Sigmoid colon (tissue), 7 donors: ENCODE measurements at places on chromosomes 3 and 15.
A peak's percentile ranks its signal among the peaks of the same experiment; 100 is the strongest.

DNA sequence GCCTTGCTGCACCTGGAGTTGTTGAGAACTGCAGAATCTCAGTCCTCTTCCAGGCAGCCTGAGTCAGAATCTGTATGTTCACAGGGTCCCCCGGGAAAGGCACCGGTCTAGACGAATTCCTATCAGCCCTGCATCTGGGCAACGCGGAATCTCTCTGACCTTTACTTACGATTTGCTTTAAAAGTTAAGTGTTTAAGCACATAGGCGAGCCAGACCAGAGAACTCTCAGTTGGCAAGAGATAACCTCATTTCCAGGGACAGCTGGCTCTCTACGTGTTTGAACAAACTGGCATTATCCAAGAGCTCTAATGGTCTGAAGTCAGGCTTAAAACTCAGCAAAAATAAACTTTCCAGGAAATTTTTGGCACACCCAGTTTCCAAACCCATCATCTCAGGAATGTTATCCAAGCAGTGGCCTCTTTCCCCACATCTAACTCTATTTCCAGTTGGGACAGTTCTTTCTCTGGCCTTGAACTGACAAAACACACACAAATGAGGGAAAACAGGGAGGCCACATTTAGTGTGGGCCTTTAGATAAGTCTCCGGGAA, 53.4 kb downstream of the HES1 start:
- H3K4me1 ChIP-seq: no peaks in the 10 kb centered on the region
- no peaks in the 10 kb centered on the region for H3K36me3 ChIP-seq
- H3K4me3 ChIP-seq: no peak overlapping the region
- H3K27me3 ChIP-seq: no peaks in the 10 kb centered on the region

- no peak overlapping the region for H3K27ac ChIP-seq
- H3K4me3 ChIP-seq: no peak overlapping the region
- no peaks in the 10 kb centered on the region for H3K4me1 ChIP-seq
Measured at GRCh38 chr3:104873331-104873730, 493.4 kb upstream of the ALCAM start.

- peaks cover under 1% of the 10 kb centered on the region for H3K4me1 ChIP-seq
- no peak overlapping the region for H3K4me3 ChIP-seq
- peaks cover 3% of the 10 kb centered on the region for H3K36me3 ChIP-seq
- H3K27ac ChIP-seq: no peak overlapping the region
Measured at GRCh38 chr3:184354121-184354728, 7.2 kb downstream of the CLCN2 start.

DNA sequence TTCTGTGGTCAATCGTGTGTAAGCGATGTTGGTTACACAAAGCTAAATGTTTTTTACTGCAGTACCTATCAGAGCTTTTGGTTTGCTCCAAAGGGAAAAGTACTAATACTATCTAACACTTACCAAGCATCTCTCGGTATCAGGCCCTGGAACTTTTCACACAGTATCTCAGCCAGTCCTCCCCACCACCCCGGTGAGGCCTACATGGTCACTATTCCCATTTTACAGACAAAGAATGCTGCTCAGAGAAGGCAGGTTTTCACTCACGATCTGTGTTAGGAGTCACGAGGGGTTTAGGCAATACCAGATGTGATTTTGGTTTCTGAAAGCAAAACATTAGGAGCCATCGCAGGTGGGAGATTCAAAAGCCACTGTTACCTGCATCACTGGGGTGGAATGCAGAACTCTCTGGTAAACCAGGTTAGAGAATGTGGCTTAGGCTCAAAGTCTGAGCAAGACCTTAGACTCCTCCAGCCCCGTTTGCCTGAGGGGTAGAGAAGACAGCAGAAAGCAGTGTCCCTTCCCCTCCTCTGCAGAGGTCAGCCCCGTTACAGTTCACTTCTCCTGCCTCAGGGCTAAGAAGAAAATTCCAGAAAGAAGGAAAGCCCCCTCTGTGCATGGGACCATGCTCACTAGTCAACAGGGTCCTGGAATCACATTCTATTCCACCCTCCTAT, 57.2 kb downstream of the XXYLT1 start:
- no peak overlapping the region for H3K27ac ChIP-seq
- DNase-seq: peak; percentile 11
- H3K4me3 ChIP-seq: no peak overlapping the region
- no peaks in the 10 kb centered on the region for H3K36me3 ChIP-seq
- peaks cover 27% of the 10 kb centered on the region for H3K4me1 ChIP-seq

DNA sequence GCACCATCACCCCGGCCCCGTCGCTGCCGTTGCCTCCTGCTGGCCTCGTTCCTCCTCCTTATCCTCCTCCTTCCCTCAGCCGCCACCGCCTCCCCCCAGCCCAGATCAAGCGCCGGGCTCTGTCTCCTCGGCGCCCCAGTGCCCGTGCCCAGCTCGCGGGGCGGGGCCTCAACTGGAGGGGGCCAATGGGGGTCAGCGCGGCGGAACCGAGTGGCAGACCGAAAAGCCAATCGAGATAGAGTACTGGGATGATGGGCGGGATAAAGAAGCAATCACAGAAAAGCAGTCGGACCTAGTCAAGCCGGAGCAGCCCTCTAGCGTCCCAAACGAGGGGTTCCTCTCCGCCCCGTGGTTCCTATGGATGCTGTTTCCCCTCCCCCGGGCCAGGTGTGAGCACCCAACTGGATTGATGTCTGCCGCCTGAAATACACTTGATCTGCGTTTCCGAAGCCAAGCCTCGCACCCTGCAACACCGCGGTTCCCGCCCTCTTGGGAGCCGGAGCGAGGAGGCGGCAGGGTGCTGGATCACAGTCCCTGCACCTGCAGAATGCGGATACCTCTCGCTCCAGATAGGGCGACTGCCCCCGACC, at the start of gene FRMD5:
FRMD5 (minus strand) TSS at position 121 of the 590 bp plus-strand sequence.
- peak; percentile 87 for DNase-seq
- H3K4me1 ChIP-seq: peaks cover 22% of the 10 kb centered on the region
- peak within 1 kb of the TSS; percentile 55 for H3K4me3 ChIP-seq

- DNase-seq: peak; percentile 91
- peak overlapping the region; percentile 87 for H3K27ac ChIP-seq
- H3K4me3 ChIP-seq: no peak overlapping the region
- peaks cover 49% of the 10 kb centered on the region for H3K4me1 ChIP-seq
- no peaks in the 10 kb centered on the region for H3K36me3 ChIP-seq
- H3K27me3 ChIP-seq: no peaks in the 10 kb centered on the region
Measured at GRCh38 chr3:27319847-27320526, 49.2 kb downstream of the NEK10 start.

GRCh38 chr3:79146024-79146423, 621.8 kb downstream of the ROBO1 start:
- no peak overlapping the region for H3K27ac ChIP-seq
- H3K4me3 ChIP-seq: no peak overlapping the region

- H3K36me3 ChIP-seq: peaks cover 14% of the 10 kb centered on the region
- H3K27me3 ChIP-seq: no peaks in the 10 kb centered on the region
- H3K27ac ChIP-seq: no peak overlapping the region
Measured at GRCh38 chr15:83012636-83013035, 1.2 kb upstream of the C15orf40 start.

GRCh38 chr15:76468722-76469121, 132.1 kb downstream of the ISL2 start:
- no peak for DNase-seq
- no peaks in the 10 kb centered on the region for H3K4me1 ChIP-seq
- peaks cover 23% of the 10 kb centered on the region for H3K36me3 ChIP-seq

GRCh38 chr15:99264125-99264524, 12.8 kb downstream of the LRRC28 start:
- H3K4me3 ChIP-seq: no peak overlapping the region
- no peak overlapping the region for H3K27ac ChIP-seq
- no peaks in the 10 kb centered on the region for H3K4me1 ChIP-seq
- H3K27me3 ChIP-seq: no peaks in the 10 kb centered on the region

- H3K4me1 ChIP-seq: peaks cover 29% of the 10 kb centered on the region
- DNase-seq: no peak
- no peak overlapping the region for H3K27ac ChIP-seq
- H3K27me3 ChIP-seq: no peaks in the 10 kb centered on the region
- H3K36me3 ChIP-seq: no peaks in the 10 kb centered on the region
Measured at GRCh38 chr3:153963012-153963411, 158.2 kb upstream of the ARHGEF26 start.

- H3K36me3 ChIP-seq: peaks cover 7% of the 10 kb centered on the region
- no peaks in the 10 kb centered on the region for H3K4me1 ChIP-seq
- H3K4me3 ChIP-seq: no peak overlapping the region
- H3K27me3 ChIP-seq: no peaks in the 10 kb centered on the region
- no peak overlapping the region for H3K27ac ChIP-seq
Measured at GRCh38 chr3:141538568-141539240, 51.9 kb downstream of the RASA2 start.

DNA sequence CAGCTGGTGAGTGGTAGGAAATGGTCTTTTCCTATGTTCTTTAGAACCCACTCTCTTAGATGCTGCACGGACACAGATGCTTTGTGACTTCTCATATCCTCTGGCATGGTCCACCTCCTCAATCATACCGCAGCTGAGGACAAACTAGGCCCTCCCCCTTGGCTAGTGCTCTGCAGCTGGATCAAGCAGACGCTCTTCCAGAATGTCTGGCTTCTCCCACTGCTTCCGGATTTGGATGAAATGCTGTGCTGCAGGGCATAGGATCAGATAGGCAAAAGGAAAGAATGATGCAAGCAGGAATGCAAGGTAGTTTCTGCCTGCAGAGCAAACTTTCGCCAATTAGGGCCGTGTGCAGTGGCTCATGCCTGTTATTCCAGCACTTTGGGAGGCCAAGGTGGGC, 75.7 kb upstream of the SLC4A7 start:
- H3K4me1 ChIP-seq: peaks cover 22% of the 10 kb centered on the region
- no peaks in the 10 kb centered on the region for H3K36me3 ChIP-seq
- DNase-seq: peak; percentile 77
- H3K4me3 ChIP-seq: no peak overlapping the region
- no peak overlapping the region for H3K27ac ChIP-seq

GRCh38 chr3:101544161-101544850, 17.4 kb upstream of the TRMT10C start:
- H3K4me1 ChIP-seq: no peaks in the 10 kb centered on the region
- no peak overlapping the region for H3K27ac ChIP-seq
- DNase-seq: no peak
- no peak overlapping the region for H3K4me3 ChIP-seq

- H3K27me3 ChIP-seq: no peaks in the 10 kb centered on the region
- no peak overlapping the region for H3K4me3 ChIP-seq
- no peak overlapping the region for H3K27ac ChIP-seq
- H3K36me3 ChIP-seq: no peaks in the 10 kb centered on the region
Measured at GRCh38 chr3:67000009-67000408, 1.9 kb downstream of the KBTBD8 start.

DNA sequence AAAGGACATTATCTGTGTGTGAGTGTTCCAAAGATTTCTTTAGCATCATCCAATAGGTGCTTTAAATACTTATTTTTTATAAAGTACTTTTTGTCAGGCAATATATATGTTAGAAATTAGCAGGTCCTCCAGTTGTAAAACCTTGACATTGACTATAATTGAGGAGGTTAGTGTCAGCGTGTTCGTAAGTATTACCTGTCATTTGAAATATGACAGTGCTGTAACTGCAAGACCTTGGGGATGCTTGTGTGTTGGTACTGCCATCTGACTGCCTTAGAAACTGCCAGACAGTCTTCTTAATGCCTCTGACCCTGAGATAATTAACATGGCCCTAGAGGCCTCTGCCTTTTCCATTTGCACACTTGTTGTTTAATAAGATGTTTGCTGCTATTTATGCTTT, 170.7 kb downstream of the NAALADL2 start:
- H3K36me3 ChIP-seq: no peaks in the 10 kb centered on the region
- no peaks in the 10 kb centered on the region for H3K27me3 ChIP-seq
- no peaks in the 10 kb centered on the region for H3K4me1 ChIP-seq
- H3K27ac ChIP-seq: no peak overlapping the region

GRCh38 chr15:92848464-92848851, 51.7 kb upstream of the CHD2 start:
- DNase-seq: no peak
- H3K27me3 ChIP-seq: no peaks in the 10 kb centered on the region
- no peak overlapping the region for H3K4me3 ChIP-seq
- H3K36me3 ChIP-seq: no peaks in the 10 kb centered on the region
- no peak overlapping the region for H3K27ac ChIP-seq

GRCh38 chr3:194586836-194587235, 46.4 kb downstream of the TMEM44 start:
- H3K4me3 ChIP-seq: no peak overlapping the region
- H3K27me3 ChIP-seq: no peaks in the 10 kb centered on the region
- no peaks in the 10 kb centered on the region for H3K4me1 ChIP-seq
- H3K36me3 ChIP-seq: no peaks in the 10 kb centered on the region
- DNase-seq: no peak

DNA sequence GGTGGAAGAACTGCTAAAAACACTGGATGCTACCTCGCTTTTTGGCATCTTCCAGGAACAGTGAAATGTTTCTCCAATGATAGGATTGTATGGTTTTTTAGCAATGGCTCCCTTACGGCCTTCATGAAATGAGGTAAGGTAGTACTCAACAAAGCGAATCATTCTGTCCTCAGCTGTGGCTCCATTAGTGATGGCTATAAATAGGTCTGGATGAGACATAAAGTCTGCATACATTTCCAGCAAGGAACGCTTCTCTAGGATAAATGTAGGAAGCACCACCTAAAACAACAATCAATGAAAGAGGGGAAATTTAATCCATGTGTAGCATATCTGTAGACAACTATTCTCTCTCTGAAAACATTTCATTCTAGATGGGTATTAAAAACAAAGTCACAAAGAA, 32.4 kb upstream of the SNX4 start:
- H3K36me3 ChIP-seq: no peaks in the 10 kb centered on the region
- DNase-seq: no peak
- H3K27me3 ChIP-seq: no peaks in the 10 kb centered on the region

GRCh38 chr15:84961707-84962106, 19.9 kb upstream of the PDE8A start:
- H3K27me3 ChIP-seq: no peaks in the 10 kb centered on the region
- H3K4me1 ChIP-seq: no peaks in the 10 kb centered on the region
- no peak overlapping the region for H3K27ac ChIP-seq
- H3K4me3 ChIP-seq: no peak overlapping the region

DNA sequence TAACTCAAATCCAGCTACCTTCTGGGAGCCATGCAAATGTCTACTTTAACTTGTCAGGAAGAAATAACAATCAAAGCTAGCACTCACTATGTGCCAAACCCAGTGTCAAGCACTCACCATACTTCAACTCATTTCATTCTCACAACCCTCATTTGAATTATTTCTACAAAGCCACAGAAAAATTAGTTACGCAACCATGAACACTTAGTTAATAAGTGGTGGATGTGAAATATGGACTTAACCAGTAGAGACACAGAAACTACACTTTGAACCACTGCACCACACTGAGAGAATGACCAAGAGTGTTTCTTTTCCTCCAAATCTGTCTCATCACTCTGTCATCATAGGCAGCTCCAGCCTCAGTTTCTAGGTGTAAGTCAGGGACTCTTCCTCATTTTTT, 91.0 kb upstream of the MBNL1 start:
- no peak overlapping the region for H3K4me3 ChIP-seq
- no peaks in the 10 kb centered on the region for H3K27me3 ChIP-seq
- H3K36me3 ChIP-seq: no peaks in the 10 kb centered on the region
- no peak overlapping the region for H3K27ac ChIP-seq
- no peak for DNase-seq

- peaks cover 20% of the 10 kb centered on the region for H3K4me1 ChIP-seq
- H3K27ac ChIP-seq: no peak overlapping the region
- no peak overlapping the region for H3K4me3 ChIP-seq
- no peak for DNase-seq
- H3K36me3 ChIP-seq: no peaks in the 10 kb centered on the region
- H3K27me3 ChIP-seq: no peaks in the 10 kb centered on the region
Measured at GRCh38 chr3:176951144-176951543, 246.1 kb downstream of the TBL1XR1 start.
